H1 (cell line): ENCODE measurements at places on chromosomes 5 and 9.

- H3K27me3 ChIP-seq, result 0 out of 2 replicates have a peak, but pooled peaks cover 4% of the 10 kb centered on the region
- no peak for DNase-seq
- H3K36me3 ChIP-seq, result no peaks in the 10 kb centered on the region
- no peak overlapping the region; the same call in 1 of the 2 replicates for H3K4me3 ChIP-seq
- no peak overlapping the region for H3K27ac ChIP-seq
- H3K4me1 ChIP-seq, result peaks cover 35% of the 10 kb centered on the region
Measured at GRCh38 chr5:141883892-141884318, 5.7 kb upstream of the PCDH1 start.

DNA sequence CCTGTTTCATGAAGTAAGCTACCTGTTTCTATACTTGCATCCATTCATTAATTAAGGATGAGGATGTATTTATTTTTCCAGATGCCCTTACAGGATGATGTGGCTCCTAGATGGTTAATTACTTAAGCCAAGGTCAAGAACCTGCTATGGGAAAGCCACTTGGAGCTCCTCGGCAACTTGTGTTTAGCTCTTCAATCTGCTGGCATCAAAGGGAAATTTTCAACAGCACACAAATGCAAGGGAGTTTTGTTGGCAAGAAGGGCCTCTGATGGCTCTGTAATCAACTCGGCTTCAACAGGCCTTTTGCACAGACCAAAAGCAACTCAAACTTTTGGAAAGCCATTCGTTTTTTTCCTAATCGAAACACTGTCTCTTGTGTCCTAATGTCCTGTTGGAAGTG is 125.3 kb downstream of the EFNA5 start:
- H3K4me3 ChIP-seq, result no peak overlapping the region
- no peak for DNase-seq
- no peaks in the 10 kb centered on the region for H3K27me3 ChIP-seq
- H3K36me3 ChIP-seq, result no peaks in the 10 kb centered on the region

- DNase-seq, result no peak
- H3K4me3 ChIP-seq, result no peak overlapping the region
- H3K36me3 ChIP-seq, result no peaks in the 10 kb centered on the region
- no peaks in the 10 kb centered on the region for H3K4me1 ChIP-seq
- H3K27ac ChIP-seq, result no peak overlapping the region
Measured at GRCh38 chr5:120073722-120074121, 390.4 kb upstream of the PRR16 start.

- peaks cover 62% of the 10 kb centered on the region for H3K27me3 ChIP-seq
- H3K4me1 ChIP-seq, result no peaks in the 10 kb centered on the region; the same call in 1 of the 2 replicates
- H3K4me3 ChIP-seq, result no peak overlapping the region; the same call in 1 of the 2 replicates
- no peak overlapping the region for H3K27ac ChIP-seq
- H3K36me3 ChIP-seq, result no peaks in the 10 kb centered on the region
Measured at GRCh38 chr9:98709968-98710965, 1.5 kb upstream of the GABBR2 start.

DNA sequence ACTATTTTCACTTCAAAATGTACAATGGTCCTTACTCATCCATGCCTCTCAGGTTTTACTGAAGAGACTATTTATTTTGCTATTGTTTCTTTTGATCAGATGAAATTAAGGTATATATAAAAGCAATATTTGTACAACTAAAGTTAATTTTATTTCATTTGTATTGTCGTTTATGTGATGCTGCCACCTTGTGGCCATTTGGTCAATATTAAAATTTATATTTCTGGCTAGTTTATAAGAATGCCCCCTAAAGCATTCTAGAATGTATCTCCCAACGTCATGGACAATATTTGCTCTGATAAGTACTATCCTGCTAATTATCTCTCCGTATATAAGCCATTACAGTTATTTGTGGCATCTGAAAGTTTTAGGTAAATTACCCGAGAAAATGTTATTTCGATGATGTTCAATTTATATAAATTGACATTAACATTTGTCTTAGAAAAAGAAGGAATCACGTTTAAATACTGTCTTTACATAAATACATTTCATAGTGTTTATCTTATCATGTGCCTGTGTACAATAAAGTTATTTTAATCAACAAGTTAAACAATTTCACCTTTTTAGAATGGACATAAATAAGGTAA is 680.0 kb downstream of the TAF11L14 start:
- H3K4me1 ChIP-seq, result no peaks in the 10 kb centered on the region
- H3K4me3 ChIP-seq, result no peak overlapping the region
- no peak overlapping the region for H3K27ac ChIP-seq

GRCh38 chr9:8764051-8764450 is 964.5 kb upstream of the DMAC1 start:
- H3K36me3 ChIP-seq, result no peaks in the 10 kb centered on the region
- no peak overlapping the region for H3K4me3 ChIP-seq
- DNase-seq, result no peak
- H3K27ac ChIP-seq, result no peak overlapping the region
- no peaks in the 10 kb centered on the region for H3K27me3 ChIP-seq
- no peaks in the 10 kb centered on the region for H3K4me1 ChIP-seq

DNA sequence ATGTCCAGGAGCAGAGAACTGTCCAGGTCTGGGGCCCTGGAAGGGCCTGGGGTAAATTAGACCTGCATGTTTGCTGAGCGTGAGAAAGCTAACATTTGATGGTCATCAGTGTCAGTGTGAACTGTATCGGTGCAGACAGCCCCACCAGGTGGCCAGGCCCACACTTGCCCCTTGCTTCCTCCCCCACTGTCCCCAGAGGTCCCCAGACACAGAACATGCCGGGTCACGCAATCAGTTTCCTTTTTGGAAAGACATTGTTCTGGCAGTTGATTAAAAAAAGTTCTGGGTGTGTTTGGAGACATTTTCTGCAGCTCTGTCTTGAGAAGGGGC is 1.5 kb downstream of the NKD2 start:
- H3K27ac ChIP-seq, result no peak overlapping the region
- H3K27me3 ChIP-seq, result peaks cover 43% of the 10 kb centered on the region
- H3K4me1 ChIP-seq, result peaks cover 8% of the 10 kb centered on the region
- H3K36me3 ChIP-seq, result no peaks in the 10 kb centered on the region

- peaks cover 5% of the 10 kb centered on the region for H3K36me3 ChIP-seq
- H3K27me3 ChIP-seq, result no peaks in the 10 kb centered on the region
- no peak for DNase-seq
- no peak overlapping the region for H3K27ac ChIP-seq
- no peaks in the 10 kb centered on the region for H3K4me1 ChIP-seq
Measured at GRCh38 chr5:14292766-14293658, 149.9 kb downstream of the TRIO start.

- H3K27me3 ChIP-seq, result no peaks in the 10 kb centered on the region
- no peak overlapping the region for H3K27ac ChIP-seq
- H3K36me3 ChIP-seq, result no peaks in the 10 kb centered on the region
- no peaks in the 10 kb centered on the region for H3K4me1 ChIP-seq
- DNase-seq, result no peak
Measured at GRCh38 chr5:145906401-145906800, 30.0 kb upstream of the SH3RF2 start.

DNA sequence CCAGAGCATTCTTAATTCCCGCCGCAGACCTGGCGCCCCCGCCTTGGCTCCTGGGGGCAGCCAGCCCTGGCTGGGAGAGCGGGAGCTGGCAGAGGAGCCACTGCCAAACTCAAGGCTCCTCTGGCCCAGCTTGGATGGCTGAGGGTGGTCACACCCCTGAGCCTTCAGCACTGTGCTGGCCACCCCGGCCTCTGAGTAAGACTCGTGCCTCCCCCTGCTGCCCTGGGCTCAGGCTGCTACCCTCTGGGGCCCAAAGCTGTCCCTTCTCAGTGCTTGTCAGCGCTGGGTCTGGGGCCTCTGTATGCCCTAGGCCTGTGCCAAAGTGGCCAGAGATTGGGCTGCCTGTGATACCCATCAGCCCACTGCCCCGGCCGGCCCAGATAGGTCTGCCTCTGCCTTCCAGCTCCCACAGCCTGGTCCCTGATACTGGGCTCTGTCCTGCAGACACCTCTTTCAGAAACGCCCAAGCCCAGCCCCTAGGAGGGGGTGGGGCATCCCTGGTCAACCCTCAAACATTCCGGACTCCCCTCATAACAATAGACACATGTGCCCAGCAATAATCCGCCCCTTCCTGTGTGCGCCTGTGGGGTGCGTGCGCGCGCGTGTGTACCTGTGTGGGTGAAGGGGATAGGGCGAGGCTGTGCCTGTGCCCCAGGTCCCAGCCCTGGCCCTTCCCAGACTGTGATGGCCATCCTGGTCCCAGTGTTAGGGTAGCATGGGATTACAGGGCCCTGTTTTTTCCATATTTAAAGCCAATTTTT is 4.4 kb upstream of the PRR7 start:
- no peak overlapping the region for H3K27ac ChIP-seq
- peaks cover 7% of the 10 kb centered on the region; the same call in 1 of the 2 replicates for H3K36me3 ChIP-seq
- peaks cover 4% of the 10 kb centered on the region for H3K4me1 ChIP-seq
- H3K4me3 ChIP-seq, result no peak overlapping the region
- H3K27me3 ChIP-seq, result peaks cover 11% of the 10 kb centered on the region

DNA sequence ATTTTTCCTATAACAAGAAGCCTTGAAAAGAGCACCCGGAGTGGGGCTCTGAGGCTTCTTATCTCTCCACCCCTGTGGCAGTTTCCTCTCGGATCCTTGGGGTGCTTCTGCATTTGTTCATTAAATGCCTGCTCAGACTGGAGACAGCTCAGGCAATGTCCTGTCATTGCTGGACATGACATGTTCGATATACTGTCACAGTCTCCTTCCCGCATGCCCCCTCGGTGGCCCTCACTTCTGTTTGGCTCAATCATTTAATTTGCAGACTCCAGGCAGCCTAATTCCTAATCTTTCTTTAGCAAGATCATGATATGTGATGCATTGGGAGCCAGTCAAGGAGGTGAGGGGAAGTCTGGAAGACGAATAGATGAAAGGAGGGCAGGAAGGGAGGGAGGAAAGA is 37.5 kb upstream of the CPEB4 start:
- DNase-seq, result no peak
- H3K27ac ChIP-seq, result no peak overlapping the region
- H3K27me3 ChIP-seq, result no peaks in the 10 kb centered on the region
- H3K36me3 ChIP-seq, result no peaks in the 10 kb centered on the region
- no peak overlapping the region for H3K4me3 ChIP-seq
- no peaks in the 10 kb centered on the region for H3K4me1 ChIP-seq

DNA sequence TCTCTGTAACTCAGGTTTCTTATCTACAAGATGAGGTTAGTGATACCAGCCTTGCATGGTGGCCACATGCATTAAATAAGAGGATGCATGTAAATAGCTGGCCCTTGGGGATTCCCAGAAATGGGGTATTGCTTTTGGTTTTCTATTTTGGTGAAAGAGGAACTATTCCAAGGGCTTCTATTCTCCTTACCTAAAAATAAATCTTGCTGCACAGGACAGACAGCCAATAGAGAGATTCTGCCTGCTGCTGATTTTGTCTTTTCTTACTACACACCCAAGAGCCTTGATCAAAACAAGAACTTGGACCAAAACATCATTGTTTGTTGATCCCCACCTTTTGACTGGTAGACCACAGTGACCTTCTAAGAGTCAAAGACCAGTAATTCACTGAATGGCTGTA is 161.8 kb downstream of the PJA2 start:
- no peaks in the 10 kb centered on the region for H3K36me3 ChIP-seq
- H3K27me3 ChIP-seq, result no peaks in the 10 kb centered on the region
- H3K27ac ChIP-seq, result no peak overlapping the region
- H3K4me1 ChIP-seq, result no peaks in the 10 kb centered on the region
- DNase-seq, result no peak

- H3K36me3 ChIP-seq, result no peaks in the 10 kb centered on the region
- no peak overlapping the region for H3K4me3 ChIP-seq
- no peak overlapping the region for H3K27ac ChIP-seq
- no peak for DNase-seq
- no peaks in the 10 kb centered on the region; the same call in 1 of the 2 replicates for H3K4me1 ChIP-seq
Measured at GRCh38 chr9:5305741-5306140, 1.2 kb upstream of the RLN2 start.

DNA sequence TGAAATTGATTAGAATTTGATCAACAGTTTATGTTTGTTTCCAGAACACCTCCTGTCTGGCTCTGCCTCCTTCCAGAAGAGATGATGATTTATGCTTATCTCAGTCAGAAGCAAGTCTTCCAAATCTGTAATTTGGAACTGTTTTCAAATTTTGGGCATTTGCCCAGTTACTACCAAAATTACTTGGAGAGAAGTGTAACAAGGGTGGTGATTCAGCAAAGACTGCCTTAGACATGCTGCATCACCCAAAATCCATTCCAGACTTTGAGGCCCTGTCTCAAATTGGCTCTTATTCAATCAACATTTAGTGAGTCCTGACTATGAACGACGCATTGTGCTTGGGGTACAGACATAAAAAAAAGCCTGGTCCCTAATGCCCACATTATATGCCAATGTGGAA is 89.4 kb downstream of the SH3TC2 start:
- no peak overlapping the region for H3K27ac ChIP-seq
- no peaks in the 10 kb centered on the region; the same call in 1 of the 2 replicates for H3K4me1 ChIP-seq
- H3K36me3 ChIP-seq, result no peaks in the 10 kb centered on the region
- H3K27me3 ChIP-seq, result no peaks in the 10 kb centered on the region
